Ascending aorta (tissue), 2 donors: ENCODE measurements at places on chromosomes 6 and 20. TPM values are rescaled to one million over a fixed set of nuclear protein-coding genes. Genes with fewer than 3 reads are reported as not detected.

The ID4 gene
- total RNA-seq: 103 TPM

The MYCT1 gene
- 15.6 TPM for total RNA-seq

The ULBP1 gene
- 3.8 TPM for total RNA-seq

GRCh38 chr6:170451762-170452651 lies 101.1 kb downstream of the PSMB1 start:
- H3K27ac ChIP-seq: no peak overlapping the region
- DNase-seq: peak; percentile 58
- H3K27me3 ChIP-seq: no peaks in the 10 kb centered on the region

DNA sequence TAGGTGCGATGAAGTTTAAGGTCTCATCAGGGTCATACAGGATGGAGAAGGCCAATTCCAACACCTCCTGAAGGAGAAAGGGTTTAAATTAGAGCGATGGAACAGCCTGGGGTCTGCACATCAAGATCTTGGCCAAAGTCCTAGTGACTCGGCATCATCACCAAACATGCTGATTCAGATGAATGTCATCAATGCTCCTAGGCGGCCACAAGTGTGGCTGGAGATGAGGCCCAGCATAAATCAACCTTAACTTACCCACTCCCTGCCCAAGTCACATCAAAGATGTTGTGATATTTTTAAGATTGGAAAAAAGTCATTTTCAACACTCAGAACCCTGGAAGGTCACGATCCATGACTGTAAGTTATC lies 37.5 kb downstream of the ELMO2 start:
- DNase-seq: no peak
- H3K4me3 ChIP-seq: no peak overlapping the region
- peaks cover 11% of the 10 kb centered on the region for H3K4me1 ChIP-seq

DNA sequence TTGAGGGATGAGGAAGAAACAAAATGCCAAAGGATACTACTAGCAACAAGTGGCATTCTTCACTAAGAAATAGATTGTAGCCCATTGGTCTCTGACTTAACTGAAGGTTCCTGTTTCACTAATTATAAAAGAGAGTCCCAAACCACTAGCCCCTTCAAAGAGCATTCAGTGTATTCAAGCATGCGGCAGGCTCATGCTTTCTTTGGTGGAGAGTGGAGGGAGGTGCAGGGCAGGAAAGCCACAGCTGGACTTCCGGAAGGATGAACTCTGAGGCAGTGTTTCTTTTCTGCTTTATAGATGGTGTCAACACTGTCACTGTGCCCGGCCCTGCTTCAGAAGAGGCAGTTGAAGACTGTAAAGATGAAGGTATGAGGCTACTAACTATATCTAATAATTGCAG lies 636.1 kb downstream of the KIF16B start:
- no peaks in the 10 kb centered on the region for H3K27me3 ChIP-seq
- H3K27ac ChIP-seq: no peak overlapping the region
- H3K4me1 ChIP-seq: no peaks in the 10 kb centered on the region
- H3K36me3 ChIP-seq: no peaks in the 10 kb centered on the region
- DNase-seq: no peak

DNA sequence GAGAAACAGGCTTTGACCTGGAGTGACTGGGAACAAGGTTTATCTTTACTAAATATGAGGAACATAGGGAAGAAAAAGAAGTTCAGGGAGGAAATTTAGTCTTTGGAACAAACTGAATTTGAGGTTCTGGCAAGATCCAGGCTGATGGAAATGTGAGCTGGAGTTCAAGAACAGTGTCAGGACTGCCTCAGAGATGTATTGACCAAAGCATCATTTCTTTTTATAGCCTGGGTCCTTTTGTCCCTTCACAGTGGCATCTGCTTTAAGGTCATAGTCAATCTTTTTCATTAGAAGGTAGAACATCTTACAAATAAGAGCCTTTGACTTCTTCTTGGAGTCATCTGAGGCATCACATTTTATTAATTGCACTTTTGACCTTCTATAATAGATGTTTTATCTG lies 326.5 kb upstream of the QKI start:
- H3K4me3 ChIP-seq: no peak overlapping the region
- H3K27ac ChIP-seq: no peak overlapping the region
- no peaks in the 10 kb centered on the region for H3K4me1 ChIP-seq
- H3K36me3 ChIP-seq: no peaks in the 10 kb centered on the region
- DNase-seq: no peak
